ENCODE measurements at places on chromosomes 4 and X. TPM values are rescaled to one million over a fixed set of nuclear protein-coding genes. Genes with fewer than 3 reads are reported as not detected.

GRCh38 chrX:154046031-154046781 is 26.5 kb upstream of the IRAK1 start:
- H3K27ac ChIP-seq, result no peak overlapping the region
- H3K36me3 ChIP-seq, result no peaks in the 10 kb centered on the region
- H3K27me3 ChIP-seq, result no peaks in the 10 kb centered on the region
- H3K4me1 ChIP-seq, result peaks cover 21% of the 10 kb centered on the region
- DNase-seq, result no peak

DNA sequence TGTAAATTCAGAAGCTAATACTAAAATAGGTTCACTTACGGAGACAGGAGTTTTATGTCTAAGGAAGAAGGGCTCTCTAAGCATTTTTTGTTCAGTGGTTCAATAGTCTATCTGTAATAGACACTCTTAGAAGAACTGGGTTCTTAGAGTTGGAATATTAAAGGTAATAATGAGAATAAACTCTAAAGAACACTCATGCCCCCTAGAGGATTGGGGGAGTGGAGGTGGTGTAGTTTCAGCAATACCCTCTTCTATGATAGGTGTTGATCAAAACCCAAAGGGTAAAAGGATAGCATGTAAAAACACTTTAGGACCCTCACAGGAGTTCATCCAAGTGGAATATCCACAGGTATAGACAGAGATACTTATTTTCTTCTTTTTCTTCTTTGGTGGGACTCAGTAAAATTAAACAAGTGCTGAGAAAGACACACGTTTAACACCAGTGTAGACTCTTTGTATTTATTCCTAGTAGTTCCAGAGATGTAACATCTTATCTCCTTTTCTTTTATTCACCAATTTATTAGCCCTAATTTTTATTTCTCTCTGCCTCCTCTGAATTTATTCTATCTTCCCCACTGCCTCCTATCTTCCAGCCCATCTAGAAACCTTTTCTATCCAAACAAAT is 25.7 kb upstream of the MND1 start:
- H3K36me3 ChIP-seq, result no peaks in the 10 kb centered on the region
- H3K4me1 ChIP-seq, result no peaks in the 10 kb centered on the region
- H3K27ac ChIP-seq, result no peak overlapping the region
- H3K27me3 ChIP-seq, result no peaks in the 10 kb centered on the region
- no peak for DNase-seq

DNA sequence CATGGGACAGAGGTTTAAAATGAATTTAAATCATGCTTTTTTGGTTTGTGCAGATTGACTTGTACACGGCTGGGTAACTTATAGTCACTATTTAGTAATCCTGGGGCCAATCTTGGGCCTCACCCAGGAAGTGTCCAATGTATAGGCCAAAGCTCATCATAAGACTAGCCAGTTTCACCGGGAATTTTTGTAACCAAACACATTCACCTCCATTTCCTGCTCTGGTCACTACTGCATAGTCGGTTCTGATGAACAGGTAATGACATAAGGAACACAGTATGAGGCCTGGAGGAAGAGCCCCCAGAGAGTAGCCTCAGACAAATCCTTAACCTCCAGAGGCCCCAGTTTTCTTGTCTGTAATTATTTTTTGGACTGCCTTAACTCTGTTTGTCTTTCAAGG is 81.9 kb downstream of the HPRT1 start:
- H3K4me3 ChIP-seq, result no peak overlapping the region
- peaks cover 2% of the 10 kb centered on the region for H3K4me1 ChIP-seq
- H3K27me3 ChIP-seq, result no peaks in the 10 kb centered on the region
- H3K27ac ChIP-seq, result no peak overlapping the region
- DNase-seq, result no peak

GRCh38 chrX:22063284-22063683 is 31.2 kb downstream of the PHEX start:
- H3K4me1 ChIP-seq, result no peaks in the 10 kb centered on the region
- no peaks in the 10 kb centered on the region for H3K36me3 ChIP-seq
- H3K27ac ChIP-seq, result no peak overlapping the region
- H3K27me3 ChIP-seq, result no peaks in the 10 kb centered on the region
- no peak overlapping the region for H3K4me3 ChIP-seq

GRCh38 chrX:28010875-28011274 is 29.6 kb upstream of the DCAF8L1 start:
- no peak for DNase-seq
- H3K27ac ChIP-seq, result no peak overlapping the region
- no peaks in the 10 kb centered on the region for H3K27me3 ChIP-seq
- H3K4me1 ChIP-seq, result no peaks in the 10 kb centered on the region
- no peak overlapping the region for H3K4me3 ChIP-seq
- H3K36me3 ChIP-seq, result no peaks in the 10 kb centered on the region

- H3K4me3 ChIP-seq, result no peak overlapping the region
- H3K36me3 ChIP-seq, result no peaks in the 10 kb centered on the region
- DNase-seq, result no peak
- no peak overlapping the region for H3K27ac ChIP-seq
- peaks cover 2% of the 10 kb centered on the region for H3K4me1 ChIP-seq
Measured at GRCh38 chr4:15544248-15544729, 74.6 kb downstream of the CC2D2A start.

- no peaks in the 10 kb centered on the region for H3K36me3 ChIP-seq
- H3K27ac ChIP-seq, result no peak overlapping the region
- no peak overlapping the region for H3K4me3 ChIP-seq
- DNase-seq, result no peak
- H3K27me3 ChIP-seq, result no peaks in the 10 kb centered on the region
Measured at GRCh38 chrX:39900777-39901170, 197.0 kb downstream of the BCOR start.

DNA sequence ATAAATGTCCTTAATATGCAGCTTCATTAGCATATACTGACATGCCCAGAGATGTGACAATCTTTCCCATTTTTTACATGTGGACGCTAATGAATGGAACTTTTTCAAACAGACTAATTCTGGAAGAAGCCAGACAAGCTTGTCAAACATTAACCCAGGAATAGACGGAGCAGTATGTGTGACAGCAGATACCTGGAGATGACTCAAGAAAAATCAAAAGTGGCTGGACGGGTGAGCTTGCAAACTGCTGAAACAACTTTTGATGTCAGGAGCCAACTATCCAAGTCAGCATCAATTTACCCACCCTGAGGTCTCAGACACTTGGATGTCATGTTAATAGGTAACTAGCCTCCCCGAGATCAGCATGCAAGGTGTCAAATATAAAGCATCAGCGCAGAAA is 183.0 kb downstream of the PACRGL start:
- no peaks in the 10 kb centered on the region for H3K4me1 ChIP-seq
- no peak overlapping the region for H3K27ac ChIP-seq
- H3K36me3 ChIP-seq, result no peaks in the 10 kb centered on the region
- H3K27me3 ChIP-seq, result no peaks in the 10 kb centered on the region
- no peak for DNase-seq

DNA sequence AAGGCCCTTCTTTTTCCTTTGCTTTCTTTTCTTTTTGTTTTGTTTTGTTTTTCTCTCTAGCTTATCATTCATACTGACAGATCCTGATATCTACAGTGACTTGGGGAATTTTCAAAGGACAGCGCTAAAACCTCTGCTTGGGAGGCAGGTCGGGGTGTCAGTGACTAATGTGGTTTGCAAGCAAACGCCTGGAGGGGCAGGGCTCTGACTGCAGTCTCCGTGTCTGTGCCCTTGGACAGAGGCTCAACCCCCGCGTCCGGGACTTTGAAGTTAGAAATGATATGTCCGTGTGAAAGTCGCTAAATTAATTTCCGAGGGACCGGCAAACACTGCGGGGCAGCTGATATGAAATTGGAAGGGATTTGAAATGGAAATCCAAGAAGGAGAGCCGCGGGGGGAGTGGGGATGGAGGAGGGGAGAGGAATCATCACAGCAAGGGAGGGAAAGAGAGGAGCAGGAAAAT is 312.4 kb downstream of the DHRSX start:
- no peak for DNase-seq
- no peak overlapping the region for H3K4me3 ChIP-seq
- H3K27me3 ChIP-seq, result no peaks in the 10 kb centered on the region
- no peaks in the 10 kb centered on the region for H3K4me1 ChIP-seq

DNA sequence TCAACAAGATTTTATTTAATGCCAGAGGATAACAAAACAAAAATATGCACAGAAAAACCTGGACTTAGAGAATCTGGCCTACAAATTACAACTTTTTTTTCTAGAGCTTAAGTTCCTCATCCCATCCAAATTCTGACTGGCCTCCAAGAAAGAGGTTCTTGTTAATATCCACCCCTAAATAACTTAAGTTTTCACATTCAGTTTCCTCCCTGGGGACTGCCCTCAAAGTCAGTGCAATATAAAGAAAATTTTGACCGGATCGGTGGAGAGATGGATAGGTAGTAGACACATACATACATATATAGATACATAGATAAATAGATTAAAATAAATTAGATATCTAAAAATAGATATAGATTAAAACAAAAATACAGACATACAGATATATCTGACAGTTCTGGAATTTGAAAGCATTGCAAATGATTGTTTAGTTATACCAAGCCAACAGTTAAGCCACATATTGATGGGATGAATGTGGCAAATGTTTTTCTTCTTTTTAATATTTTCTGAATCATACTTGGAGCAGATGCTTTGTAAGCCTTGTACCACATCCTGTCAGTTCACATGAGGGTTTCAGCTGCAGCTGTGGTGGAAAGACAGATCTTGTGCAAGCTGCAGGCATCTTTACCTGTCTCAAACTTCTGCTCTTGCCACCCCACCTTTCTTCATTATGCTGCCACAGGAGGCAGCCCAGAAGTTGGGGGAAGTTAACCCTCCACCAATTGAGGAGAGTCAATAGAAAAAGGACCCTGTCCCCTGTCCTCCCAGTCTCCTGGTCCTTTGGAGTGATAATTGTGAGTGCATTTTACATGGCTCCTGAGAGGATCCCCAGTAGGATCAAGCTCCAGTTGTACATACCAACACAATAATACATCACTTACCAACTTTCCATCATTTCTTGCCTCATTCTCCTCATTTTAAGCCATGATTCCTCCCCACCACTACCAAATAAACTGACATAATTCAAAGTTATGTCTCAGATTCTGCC is 58.5 kb upstream of the PRDM8 start:
- no peak overlapping the region for H3K4me3 ChIP-seq
- no peaks in the 10 kb centered on the region for H3K36me3 ChIP-seq
- H3K4me1 ChIP-seq, result no peaks in the 10 kb centered on the region
- no peak overlapping the region for H3K27ac ChIP-seq

- H3K4me1 ChIP-seq, result peaks cover 2% of the 10 kb centered on the region
- DNase-seq, result no peak
- H3K27ac ChIP-seq, result no peak overlapping the region
- no peaks in the 10 kb centered on the region for H3K27me3 ChIP-seq
Measured at GRCh38 chrX:96770315-96770714, 85.7 kb downstream of the DIAPH2 start.

USP27X gene
- 1.4 TPM for total RNA-seq

ANKRD37 gene
- 1.2 TPM for total RNA-seq

GLOD5 gene
- 0.67 TPM for total RNA-seq

TMEM156 gene
- total RNA-seq, result 0.67 TPM

SGMS2 gene
- 41.7 TPM for total RNA-seq

SPATA4 gene
- not detected for total RNA-seq

IBSP gene
- not detected for total RNA-seq

BRS3 gene
- not detected for total RNA-seq

TBX22 gene
- not detected for total RNA-seq

SERPINA7 gene
- total RNA-seq, result 158 TPM

LEF1 gene
- total RNA-seq, result 0.59 TPM
